Upper lobe of left lung (tissue), 6 donors: ENCODE measurements at places on chromosomes 6 and 20. TPM values are rescaled to one million over a fixed set of nuclear protein-coding genes. Genes with fewer than 3 reads are reported as not detected.
A peak's percentile ranks its signal among the peaks of the same experiment; 100 is the strongest.

Gene ZNF391
- total RNA-seq = 0.91 TPM

Gene SULF2
- 63.8 TPM for total RNA-seq

Gene NQO2
- total RNA-seq = 34.3 TPM

Gene PTPRT
- total RNA-seq = 4.2 TPM

Gene WFDC10B
- 1.1 TPM for total RNA-seq

Gene EGFL8
- total RNA-seq = 9.8 TPM

Gene ME1
- total RNA-seq = 12.4 TPM

Gene XKR7
- total RNA-seq = not detected

DNA sequence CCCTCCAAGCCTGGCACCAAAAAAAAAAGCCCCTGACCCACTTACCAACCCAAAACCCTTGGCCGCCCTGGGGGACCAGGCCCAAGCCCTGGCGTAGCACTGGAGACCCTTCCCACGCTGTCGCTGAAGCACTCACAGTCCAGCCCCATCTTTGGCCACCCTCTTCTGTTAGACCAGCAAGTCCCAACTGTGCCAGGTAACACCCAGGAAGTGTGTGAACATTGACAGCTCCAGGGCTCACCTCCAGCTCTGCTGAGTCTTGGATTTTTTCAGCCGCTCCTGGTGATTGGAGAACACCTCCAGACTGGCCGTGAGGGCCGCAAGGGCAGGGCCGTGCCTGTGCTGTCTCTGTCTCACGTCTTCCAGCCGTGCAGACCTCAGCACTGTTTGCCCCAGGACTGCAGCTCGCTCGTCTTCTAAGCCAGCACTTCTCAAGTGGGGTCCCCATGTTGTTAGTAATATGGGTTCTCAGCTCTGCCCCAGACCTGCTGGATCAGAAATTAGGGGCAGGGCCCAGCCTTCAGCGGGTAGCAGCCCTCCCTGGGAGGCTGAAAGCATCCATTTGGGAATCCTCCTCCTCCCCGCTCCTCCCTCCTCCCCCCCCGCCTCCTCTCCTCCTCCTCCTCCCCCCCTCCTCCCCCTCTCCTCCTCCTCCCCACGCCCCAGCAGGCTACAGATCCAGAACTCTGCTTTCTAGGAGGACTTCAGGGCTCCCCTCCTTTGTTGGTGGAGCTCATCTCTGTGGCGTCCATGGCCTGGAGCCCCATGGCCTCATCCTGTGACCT, 18.1 kb downstream of the NPEPL1 start:
- DNase-seq = peak; percentile 18

- DNase-seq = peak; percentile 57
Measured at GRCh38 chr6:7112741-7113313, 5.1 kb downstream of the RREB1 start.

- no peak for DNase-seq
Measured at GRCh38 chr20:63522981-63523611, 2.5 kb downstream of the PPDPF start.

GRCh38 chr6:167739721-167740475, 86.8 kb upstream of the AFDN start:
- no peak for DNase-seq

DNA sequence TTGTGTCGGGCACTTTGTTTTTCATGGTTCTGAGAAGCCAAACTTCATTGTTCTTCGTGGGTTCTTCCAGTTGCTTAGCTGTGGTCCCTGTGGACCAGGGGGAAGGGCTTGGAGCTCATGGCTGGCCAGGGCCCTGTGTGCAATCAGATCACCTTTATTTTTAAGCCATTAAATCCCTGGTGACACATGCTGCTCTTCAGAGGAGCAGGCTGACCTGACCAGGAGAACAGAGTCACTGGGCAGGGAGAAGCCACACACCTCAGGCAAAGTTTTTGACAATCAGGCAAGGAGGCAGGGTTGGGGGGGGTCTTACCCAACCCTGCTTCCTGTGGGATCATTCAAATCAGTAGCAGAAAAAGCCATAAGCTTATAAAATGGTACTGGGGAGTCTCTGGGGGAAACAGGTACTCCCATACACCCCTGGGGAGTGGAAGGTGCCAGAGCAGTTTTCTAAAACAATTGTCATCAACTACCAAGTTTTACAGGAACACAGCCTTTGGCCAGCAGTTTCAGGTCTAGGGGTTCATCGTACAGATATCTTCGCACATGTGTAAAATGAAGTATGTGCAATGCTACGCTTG, 37.0 kb upstream of the PREX1 start:
- DNase-seq = no peak

DNA sequence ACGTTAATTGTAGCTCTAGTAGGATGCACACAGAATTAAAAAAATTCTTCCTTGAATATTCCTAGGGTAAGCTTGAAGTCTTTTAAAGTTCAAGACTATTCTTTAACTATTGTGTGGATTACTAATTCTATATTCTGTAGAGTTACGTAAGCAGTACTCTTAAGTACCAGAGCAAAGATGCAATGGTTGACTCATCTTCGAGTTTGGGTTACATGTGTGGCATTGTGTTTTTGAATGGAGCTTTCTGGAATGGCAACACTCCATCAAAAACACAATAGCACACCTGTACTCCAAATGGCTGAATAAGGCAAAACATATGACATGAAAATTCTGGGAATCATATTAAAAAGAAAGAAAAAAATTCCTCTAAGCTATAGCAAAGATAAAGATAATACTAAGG, 33.5 kb upstream of the CEP162 start:
- no peak for DNase-seq

DNA sequence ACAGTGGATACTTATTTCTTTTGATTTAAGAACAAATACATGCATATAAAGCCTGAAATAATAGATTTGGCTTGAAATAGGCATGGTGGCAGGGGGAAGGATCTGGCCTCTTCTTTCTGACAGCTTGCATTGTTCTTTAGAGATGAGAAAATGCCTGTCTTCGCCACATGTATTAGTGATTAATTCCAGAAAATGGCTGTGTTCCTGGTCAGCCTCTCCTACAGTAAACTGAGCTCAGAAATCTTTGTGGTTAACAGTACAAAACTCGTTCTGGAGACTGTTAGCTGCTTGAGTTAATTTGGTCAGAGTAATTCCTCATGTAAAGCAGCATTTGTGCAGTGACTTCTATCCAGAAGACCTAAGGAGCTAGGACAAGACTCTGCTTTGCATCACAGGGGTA, 151.5 kb downstream of the EYA4 start:
- DNase-seq = no peak

GRCh38 chr6:131744432-131745287, 33.8 kb upstream of the CTAGE9 start:
- no peak for DNase-seq

GRCh38 chr6:30775104-30775503, 30.8 kb upstream of the IER3 start:
- no peak for DNase-seq

- no peak for DNase-seq
Measured at GRCh38 chr6:149964308-149965193, 808 bp downstream of the ULBP1 start.

DNA sequence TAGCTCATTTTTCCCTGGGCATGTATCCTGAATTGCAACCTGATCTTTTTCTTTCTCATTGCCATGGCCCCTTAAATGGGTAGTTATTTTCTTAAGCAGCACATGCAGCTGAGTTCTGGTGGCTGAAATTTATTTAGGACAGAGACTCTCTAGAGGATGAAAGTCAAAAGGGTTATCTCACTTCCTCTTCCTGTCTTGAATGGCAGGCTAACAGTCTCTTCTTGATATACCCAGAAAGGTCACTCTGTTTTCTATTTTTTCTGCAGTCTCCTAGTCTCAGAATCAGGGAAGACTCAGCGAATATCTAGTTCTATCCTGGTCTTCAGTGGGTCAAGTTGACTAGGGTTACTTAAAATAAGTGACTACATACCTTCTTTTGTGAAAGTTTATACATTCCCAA, 243.3 kb downstream of the EPHA7 start:
- no peak for DNase-seq

DNA sequence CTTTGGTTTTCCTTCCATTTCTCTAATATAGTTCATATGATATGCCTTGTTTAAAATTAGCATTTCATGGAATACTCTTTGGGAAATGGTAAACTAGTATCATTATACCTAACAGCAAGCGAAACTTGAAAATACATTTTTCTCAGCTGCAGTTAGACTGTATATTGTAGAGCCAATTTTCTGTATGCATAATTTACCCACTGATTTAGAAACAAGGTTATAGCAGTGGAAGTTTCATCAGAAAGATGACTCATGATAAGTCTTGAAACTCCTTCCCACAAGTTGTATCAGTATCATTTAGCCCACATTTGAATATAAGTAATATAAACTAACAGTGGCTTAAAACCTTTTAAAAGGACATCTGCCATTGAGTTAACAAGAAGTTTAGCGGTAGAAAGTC, 164.8 kb upstream of the BMP5 start:
- DNase-seq = no peak

- DNase-seq = no peak
Measured at GRCh38 chr6:130742131-130742681, 85.0 kb upstream of the SMLR1 start.

- no peak for DNase-seq
Measured at GRCh38 chr6:139706912-139707311, 332.5 kb upstream of the CITED2 start.

- no peak for DNase-seq
Measured at GRCh38 chr20:49560646-49561045, 7.3 kb downstream of the PTGIS start.

- DNase-seq = no peak
Measured at GRCh38 chr20:25338112-25339023, 52.3 kb downstream of the ABHD12 start.

DNA sequence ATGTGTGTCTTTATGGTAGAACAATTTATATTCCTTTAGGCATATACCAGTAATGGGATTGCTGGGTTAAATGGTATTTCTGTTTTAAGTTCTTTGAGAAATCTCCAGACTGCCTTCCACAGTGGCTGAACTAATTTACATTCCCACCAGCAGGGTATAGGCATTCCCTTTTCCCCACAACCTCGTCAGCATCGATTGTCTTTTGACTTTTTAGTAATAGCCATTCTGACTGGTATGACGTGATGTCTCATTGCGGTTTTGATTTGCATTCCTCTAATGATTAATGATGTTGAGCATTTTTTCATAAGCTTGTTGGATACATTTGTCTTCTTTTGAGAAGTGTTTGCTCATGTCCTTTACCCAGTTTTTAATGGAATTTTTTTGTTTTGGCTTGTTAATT, 5.3 kb upstream of the TASP1 start:
- no peak for DNase-seq

DNA sequence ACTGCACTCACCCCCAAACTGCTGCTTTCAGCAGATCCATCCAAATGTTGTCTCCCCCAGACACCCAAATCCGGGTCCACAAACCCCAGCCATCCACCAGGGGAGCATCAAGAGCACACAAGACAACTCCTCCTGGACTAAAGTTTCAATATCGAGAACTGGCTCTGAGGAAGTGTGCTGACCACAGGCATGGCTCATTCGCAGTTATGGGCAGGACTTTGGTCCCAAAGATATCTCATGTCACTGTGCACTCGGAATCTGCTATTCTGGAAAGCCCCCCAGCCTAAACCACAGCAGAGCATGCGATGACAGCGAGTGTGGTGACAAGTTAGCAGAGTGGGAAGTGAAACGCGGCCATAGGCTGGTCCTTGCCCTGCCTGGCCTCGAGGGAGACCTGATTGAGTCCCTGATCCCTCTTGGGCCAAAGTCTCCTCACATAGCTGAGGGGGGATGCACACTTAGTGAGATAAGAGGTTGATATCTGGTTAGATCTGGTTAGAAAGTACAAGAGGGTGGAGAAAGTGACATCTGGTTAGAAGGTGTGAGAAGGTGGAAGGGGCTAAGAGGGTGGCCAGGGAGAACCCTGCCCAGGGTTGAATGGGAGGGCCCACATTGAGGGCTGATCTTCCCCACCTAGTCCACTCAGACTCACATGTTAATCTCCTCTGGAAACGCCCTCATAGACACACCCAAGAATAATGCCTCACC, 149.7 kb downstream of the MRPL14 start:
- DNase-seq = peak; percentile 20

- DNase-seq = no peak
Measured at GRCh38 chr6:146985111-146985510, 219.1 kb upstream of the STXBP5 start.

GRCh38 chr20:9081423-9081966, 12.6 kb downstream of the PLCB4 start:
- no peak for DNase-seq

DNA sequence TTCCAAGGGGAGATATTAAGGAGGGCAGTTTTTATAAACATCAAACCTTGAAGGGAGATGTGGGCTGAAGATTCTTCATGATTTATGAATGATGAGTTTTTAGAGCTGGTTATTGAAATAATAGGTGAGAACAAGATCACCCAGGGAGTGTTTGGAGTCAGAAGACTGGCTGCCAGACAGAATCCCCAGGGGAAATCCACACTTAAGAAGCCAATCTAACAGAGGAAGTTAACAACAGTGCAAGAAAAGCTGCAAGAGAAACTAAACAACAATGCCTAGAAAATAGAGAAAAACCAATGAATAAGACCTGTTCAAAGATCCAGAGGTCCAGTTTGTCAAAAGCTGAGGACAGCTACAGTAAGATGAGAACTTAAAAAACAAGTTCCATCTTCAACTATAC, 167.9 kb upstream of the MAN1A1 start:
- DNase-seq = no peak

- DNase-seq = no peak
Measured at GRCh38 chr6:162857326-162857725, 129.6 kb downstream of the PACRG start.

DNA sequence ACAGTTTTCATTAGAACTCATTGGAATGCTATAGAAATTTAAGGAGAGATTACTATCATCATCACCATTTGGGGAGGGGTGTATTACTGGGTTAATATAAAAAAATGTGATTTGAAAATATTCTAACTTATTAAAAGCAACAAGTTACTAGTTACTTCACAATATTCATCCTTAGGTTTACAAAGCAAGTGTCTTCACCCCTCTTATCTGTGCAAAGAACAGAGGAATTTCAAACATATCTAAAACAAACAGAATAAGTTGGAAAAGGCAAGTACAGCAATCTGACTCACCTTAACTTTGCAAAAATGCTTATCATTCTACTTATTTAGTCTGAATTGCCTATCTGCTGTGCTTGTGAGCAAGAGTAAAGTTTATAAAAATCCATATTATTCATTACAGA, 32.9 kb downstream of the DCBLD1 start:
- DNase-seq = no peak

DNA sequence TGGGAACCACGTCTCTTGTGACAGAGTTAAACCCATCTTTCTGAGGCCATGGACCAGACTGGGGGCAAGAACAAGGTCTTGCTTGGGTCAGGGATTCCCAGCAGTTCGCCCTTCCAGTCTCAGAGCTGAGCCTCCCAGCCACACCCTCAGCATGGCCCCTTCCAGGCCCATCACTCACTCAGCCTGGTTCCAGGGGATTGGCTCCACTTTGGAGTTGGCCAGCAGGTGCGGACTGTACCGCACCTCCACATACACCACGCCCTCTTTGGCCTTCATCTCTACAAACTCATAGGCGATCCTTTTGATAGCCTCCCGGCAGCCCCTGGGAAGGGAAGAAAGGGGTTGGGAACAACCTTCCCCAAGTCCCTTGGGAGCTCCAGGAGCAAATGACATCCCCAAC, 25.2 kb downstream of the ADA start:
- DNase-seq = no peak

- DNase-seq = peak; percentile 94
Measured at GRCh38 chr6:41546475-41546865, 289 bp downstream of the FOXP4 start.
